ENCODE measurements at places on chromosomes 5 and 9.

DNA sequence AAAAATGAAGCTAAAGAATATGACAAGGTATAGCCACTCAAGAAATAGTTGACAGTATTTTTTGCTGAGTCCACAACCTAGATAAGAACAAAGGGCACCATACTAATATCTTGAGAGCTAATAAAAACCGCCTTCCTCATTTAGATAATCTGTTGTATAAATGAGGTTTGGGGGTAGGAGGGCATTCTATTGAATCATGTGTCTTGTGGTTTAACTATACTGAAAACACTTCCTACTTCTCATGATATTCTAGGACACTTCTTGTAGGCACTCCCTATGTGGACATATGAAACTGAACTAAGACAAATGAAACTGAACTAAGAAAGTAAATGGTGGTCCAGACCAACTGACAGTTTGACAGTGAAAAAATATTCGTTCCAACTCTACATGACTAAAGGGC is 1268.5 kb upstream of the C9orf72 start:
- no peak for DNase-seq

DNA sequence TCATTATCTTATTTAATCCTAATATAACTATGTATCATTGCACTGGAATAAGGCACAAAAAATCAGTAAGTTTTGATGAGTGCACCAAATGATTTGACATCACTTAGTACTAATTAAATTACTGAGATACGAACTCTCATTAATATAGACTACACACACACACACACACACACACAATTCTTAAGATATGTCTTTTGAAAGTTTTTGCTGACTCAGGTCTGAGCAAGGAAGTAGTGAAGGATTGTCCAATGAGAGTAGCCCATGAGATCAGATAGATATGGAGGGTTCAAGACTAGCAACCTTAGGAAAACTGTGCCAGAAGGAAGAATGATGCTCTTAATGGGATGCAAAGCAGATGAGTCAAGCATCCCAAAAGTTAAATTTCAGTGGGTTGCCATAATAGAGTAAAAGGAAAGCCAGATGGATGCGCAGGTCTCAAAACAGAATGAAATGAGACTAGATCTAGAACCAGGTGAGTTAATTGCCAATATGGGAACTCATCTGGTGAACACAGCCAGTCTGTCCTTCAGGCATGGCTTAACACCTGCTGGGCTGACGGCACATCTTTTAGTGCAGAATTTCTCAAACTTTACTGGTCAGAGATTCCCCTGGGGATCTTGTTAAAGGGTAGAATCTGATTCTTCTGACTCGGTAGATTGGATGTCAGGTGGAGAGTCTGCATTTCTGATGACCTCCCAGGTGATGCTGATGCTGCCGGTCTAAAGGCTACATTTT is 197.0 kb upstream of the NR4A3 start:
- DNase-seq = no peak

DNA sequence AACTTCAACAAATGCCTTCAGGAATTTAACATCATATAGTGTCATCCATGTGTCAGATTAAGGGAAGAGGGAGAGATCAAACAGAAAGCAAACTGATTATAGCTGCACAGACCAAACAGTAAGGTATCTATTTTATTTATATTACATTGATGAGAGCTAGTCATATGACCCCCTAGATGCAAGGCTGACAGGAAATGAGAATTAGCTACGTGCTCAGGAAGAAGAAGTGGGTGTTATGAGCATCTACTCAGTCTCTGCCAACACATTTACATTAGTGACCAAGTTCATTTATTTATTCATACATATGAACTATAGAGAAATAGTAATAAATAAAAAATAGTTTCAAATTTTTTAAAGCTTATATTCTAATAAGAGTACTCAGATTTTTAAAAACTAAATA is 787.3 kb downstream of the KCTD16 start:
- DNase-seq = no peak

DNA sequence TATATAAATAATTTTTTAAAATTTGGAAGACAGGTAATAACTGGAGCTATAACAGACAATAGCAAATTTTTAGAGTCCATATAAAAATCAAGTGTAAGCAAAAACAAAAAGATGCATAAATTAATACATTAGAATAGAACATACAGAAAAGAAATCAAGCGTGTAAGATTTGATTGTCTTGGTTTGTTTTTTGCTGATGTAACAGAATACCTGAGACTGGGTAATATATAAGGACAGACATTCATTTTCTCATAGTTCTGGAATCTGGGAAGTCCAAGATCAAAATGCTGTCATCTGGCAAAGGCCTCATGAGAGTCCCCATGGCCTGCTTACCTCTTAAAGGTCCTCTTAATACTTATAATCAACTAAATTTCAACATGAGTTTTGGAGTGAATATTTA is 1010.1 kb downstream of the CDH18 start:
- no peak for DNase-seq

DNA sequence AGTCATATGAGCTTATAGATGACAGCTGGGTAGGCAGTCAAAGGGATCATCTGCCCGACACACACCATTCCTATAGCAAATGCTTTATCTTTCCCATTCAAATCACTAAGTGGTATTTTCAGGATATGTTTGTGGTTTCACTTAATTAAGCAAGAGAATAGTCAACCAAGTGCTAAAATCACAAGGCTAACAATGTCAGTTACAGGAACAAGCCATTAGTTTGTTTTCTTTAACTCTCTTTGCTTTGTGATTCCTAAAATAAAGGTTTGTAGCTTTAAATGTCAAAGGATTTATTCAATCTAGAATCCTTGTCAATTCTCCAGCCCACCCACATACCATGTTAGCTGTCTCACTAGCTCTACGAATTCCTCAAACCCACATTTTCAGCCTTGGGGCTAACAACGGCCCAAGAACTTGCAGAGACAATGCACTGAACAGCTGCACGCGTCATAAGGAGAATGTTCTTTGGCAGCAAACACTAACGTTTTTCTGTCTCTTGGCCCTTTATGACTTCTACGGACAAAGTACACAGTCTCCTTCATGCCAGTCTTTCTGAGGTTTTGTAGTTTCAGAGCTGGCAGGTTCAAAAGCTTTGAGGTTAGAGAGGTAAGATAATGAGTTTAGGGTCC is 56.6 kb downstream of the ELAVL2 start:
- no peak for DNase-seq

- no peak for DNase-seq
These were observed 13.8 kb upstream of the LHFPL2 start for GRCh38 chr5:78662323-78662722.

- no peak for DNase-seq
These were observed 271.5 kb upstream of the PANK3 start for GRCh38 chr5:168850683-168851082.

- DNase-seq = no peak
These were observed 187.5 kb upstream of the NR4A3 start for GRCh38 chr9:99634186-99634585.

DNA sequence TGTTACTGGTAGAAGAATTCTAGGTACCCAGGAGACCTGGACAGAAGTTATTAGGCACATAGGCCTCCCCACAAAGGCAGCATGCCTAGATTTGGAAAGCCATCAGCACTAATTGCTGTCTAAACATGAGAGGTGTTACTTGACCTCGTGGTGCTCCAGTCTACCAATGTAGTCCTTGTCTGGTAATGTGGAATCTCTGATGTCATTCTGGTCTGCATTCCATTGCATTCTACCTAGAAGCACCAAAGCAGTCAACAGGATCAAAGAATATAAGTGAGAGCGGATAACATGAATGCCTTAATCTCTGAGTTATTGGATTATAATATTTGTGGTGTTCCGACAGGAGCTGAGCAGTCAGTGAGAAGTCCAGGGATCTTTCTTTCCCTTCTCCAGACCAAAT is 175.2 kb downstream of the PSAT1 start:
- DNase-seq = no peak

DNA sequence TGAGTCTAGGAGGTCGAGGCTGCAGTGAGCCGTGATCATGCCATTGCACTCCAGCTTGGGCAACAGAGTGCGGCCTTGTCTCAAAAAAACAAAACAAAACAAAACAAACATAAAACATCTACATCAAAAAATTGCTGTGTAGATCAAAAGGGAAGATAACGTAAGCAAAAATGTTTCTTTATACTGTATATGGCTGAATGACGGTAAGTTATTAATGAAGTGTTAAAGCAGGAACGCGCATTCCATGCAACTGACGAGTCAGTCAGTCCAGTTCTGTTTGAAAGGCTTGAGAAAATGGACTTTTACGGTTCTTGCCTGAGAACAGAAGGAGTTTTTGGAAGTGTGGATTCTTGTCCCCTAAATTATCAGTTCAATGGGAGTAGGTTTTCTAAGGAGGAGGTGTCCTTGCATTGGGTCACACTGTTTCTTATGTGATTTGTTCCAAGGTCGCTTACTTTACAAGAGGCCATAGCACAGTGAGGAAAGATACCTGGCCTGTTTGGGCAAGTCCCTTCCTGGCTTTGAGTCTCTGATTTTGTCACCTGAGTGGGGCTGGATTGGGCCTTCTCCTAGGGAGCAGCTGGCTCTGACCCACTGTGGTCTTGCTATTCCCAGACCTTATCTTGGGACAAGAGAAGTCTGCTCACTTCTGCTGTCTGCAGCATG is 6.6 kb upstream of the PTGS1 start:
- no peak for DNase-seq

GRCh38 chr5:110665184-110665726 is 61.2 kb downstream of the TMEM232 start:
- DNase-seq = no peak

DNA sequence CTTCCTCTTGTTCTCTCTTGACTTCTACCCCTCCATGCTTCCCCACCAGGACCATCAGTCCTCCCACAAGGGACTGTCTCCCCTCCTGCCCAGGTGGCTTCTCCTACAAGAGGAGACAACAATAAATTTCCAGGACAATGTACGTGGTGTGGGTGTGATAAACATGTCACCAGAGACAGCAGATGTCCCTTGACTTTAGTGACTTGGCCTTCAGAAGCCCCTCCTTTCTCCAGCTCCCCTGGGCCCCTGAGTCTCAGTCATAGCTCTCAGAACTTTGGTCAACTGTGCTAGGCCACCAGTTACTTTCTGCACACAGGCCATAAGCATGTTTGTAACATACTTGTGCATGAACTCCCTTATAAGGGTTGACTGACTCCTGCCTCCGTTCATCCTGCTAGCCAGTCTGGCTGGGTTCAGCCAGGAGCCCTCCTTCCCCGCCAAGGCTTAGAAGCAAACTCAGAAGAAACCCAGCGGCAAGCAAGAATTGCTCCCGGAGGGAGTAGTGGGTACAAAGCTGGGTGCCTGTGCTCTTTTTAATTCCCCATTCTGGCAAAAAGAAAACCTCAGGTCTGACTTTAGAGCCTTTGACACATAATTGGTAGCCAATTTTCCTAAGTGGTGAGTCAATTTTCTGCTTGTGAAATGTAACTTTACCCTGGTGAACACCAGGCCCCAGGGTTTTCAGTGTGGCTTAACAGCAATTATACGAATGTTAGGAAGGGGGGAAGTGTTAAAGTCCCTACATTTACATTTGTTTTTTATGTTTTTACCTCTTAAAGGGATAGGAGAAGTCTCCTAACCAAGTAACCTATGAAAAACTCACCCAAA is 49.2 kb downstream of the EBF1 start:
- DNase-seq = no peak

DNA sequence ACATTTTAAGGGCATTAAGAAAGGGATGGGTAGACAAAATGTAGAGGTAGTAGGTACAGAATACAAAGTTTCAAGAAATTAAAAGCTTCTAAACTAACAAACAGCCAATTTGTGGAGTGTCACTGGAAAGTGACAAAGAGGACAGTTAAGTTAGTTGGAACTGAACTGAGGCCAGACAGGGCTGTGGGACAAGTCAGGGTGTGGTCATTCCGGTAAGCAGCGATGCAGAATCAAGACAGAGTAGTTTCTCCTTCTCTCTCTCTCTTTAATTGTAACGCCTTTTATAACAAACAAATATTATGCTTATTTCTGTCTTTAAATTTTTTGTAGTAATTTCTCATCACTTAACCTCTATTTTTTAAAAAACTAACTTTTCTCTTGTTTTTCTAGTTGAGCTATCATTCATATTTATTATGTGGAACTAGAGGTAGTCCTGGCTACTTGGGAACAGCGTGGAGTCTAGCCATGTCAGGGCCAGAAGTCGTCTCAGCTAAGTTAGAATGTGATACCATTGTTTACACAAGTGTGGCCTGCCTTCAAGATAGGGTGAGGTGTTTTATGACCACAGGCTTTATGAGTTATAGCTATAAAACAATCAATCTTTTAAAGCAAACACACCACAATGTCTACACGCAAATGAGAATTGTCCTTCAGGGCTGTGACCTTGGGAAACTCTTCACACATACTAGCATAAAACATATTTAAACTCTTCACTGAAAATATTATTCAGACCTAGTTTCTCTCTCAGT is 115.3 kb upstream of the CDKN2B start:
- no peak for DNase-seq

DNA sequence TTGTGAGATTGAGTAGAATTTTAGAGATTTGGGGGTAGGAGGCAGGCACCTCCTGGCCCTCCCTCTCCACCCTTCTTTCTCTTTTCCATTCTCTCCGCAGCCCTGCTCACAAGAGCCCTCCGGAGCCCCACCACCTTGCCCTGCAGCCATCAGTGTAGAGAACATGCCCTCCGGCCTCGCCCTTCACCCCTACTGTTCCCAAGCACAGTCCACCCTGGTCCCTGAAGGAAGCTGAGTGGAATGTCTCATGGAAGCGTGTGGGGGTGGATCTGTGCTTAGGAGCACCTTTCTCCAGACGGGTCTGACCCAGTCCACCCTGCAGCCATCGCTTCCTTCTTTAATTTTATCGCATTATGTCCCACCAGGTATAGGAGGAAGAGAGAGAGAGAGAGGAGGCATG is 267.1 kb downstream of the NSG2 start:
- DNase-seq = no peak

DNA sequence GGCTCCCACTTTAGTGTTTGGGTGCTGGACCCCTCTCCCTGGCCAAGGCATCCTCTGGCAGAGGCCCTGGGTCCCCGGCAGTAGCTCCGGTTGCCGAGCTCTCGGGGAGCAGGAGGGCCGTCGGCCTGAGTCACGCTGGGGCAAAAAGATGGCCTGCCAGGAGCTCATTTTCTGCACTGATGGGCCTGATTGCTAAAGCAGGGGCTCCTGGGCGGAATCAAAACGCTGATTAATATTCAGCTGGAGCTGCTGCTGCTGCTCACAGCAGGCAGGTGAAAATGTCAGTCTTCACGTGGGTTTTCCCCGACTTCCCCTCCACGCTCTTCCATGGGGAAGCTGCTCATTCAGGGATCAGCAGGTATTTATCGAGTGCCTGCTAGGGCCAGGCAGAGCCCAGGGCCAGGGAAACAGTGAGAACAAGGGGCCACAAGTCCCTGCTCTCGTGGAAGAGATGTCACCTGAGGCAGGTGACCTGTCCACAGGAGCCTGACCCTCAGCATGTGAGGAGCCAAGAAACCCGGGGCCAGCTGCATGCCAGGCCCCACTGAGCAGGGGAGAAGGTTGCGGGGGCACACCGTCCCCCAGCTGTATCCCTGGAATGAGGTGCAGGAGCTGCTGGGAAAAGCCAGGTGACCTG is 22.1 kb downstream of the LAMC3 start:
- DNase-seq = no peak

- DNase-seq = peak; percentile 6
These were observed 113.8 kb downstream of the TMC1 start for GRCh38 chr9:72635197-72635596.

GRCh38 chr5:142360607-142361120 is 35.8 kb upstream of the SPRY4 start:
- peak; percentile 34 for DNase-seq
